ENCODE measurements at places on chromosomes 1 and 21.
A peak's percentile ranks its signal among the peaks of the same experiment; 100 is the strongest.

DNA sequence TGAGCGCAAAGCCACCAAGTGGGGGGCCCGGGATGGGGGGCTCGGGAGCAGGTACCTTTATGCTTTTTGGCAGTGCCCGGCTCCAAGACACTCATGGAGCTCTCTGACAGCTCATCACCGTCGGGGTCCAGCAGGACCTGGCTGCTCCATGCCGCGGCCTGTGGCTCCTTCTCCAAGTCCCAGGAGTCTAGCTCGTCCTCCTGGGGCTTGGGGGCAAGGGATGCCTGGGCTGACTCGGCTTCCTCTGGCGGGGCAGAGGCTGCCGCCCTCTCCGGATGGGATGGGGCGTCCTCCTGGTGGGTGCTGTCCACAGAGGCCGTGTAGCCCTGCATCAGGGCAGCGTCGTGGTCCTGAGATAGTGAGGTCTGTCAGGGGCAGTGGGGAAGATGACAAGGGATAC is 19.9 kb upstream of the PRDM15 start:
- DNase-seq, result no peak

DNA sequence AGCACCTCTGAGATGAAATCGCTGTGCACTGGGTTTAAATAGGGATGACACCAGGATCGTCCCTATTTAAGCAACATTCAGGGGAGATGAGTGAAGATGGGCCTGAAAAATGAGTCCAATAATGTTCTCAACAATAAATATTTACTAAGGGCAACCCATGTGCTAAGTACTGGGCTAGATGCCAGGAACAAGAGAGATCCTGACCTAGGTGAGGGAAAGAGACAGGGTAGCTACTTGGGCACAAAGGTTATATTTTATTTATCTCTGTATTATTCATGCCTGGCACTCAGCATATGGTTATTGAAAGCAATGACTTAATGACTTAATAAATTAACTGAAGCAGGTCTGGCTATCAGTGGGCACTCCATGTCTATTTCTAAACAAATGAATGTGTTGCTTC is 27.4 kb upstream of the AVPR1B start:
- DNase-seq, result no peak

DNA sequence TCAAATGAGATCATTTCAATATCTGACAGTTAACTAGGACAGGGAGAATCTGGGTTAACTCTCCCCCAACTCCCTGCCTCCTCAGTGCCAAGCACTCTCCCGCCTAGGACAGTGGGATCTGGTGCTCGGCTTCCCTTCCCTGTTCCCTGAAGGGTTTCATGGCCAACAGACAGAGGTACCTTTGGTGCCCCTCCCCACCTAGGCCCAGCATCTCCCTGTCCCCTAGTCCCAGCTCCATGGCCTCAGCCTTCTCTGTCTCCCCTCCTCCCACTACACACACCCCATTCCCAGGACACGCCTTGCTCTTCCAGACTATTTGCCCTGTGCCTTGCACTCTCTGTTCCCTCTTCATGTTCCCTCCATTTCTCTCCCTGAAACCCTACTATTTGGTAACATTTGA is 77.1 kb downstream of the CD247 start:
- no peak for DNase-seq

GRCh38 chr1:23594927-23595353 is 35.6 kb upstream of the ID3 start:
- DNase-seq, result no peak

- peak; percentile 64 for DNase-seq
Observed at GRCh38 chr1:14945132-14946010, 208.2 kb upstream of the TMEM51 start.

- DNase-seq, result no peak
Observed at GRCh38 chr1:228087771-228088251, 5.3 kb downstream of the ARF1 start.

- no peak for DNase-seq
Observed at GRCh38 chr1:69195136-69195535, 372.6 kb upstream of the LRRC7 start.

GRCh38 chr1:39230261-39231190 is 26.0 kb downstream of the MACF1 start:
- peak; percentile 7 for DNase-seq

DNA sequence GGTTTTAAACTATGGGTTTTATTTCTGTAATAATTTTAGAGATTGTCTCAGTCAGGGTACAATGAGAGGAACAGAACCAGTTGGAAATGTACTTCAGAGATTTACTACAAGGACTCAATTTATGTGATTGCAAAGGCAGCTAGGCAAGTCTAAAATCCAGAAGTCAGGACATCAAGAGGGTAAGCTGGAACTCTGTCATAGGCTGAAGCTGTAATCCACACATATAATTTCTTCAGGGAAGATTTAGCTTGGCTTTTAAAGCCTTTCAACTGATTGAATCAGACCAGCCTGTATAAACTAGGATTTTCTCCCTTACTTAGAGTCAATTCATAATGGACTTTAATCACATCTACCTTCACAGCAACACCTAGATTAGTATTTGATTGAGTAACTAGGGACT is 24.3 kb upstream of the LELP1 start:
- no peak for DNase-seq

GRCh38 chr1:219123036-219123435 is 50.6 kb upstream of the LYPLAL1 start:
- DNase-seq, result no peak

DNA sequence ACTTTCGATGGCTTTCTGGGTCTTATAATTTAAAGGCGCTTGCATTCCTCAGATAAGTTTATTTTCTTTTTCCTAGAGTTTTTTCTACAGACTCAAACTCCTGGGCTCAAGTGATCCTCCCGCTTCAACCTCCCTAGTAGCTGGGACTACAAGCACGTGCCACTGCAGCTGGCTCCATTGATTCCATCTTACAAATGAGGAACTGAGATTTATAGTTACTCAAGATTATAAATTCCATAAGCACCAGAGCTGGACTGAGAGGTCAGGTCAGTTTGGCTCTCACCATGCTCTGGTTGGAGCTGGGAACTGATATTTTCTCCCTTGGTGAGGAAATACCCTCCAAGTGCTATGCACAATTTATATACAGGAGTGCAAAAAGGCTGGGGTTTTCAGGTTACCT is 13.4 kb upstream of the PRPF38B start:
- no peak for DNase-seq

GRCh38 chr1:56179543-56179942 is 399.8 kb downstream of the PLPP3 start:
- no peak for DNase-seq

- no peak for DNase-seq
Observed at GRCh38 chr1:162944974-162945674, 84.1 kb upstream of the CCDC190 start.

DNA sequence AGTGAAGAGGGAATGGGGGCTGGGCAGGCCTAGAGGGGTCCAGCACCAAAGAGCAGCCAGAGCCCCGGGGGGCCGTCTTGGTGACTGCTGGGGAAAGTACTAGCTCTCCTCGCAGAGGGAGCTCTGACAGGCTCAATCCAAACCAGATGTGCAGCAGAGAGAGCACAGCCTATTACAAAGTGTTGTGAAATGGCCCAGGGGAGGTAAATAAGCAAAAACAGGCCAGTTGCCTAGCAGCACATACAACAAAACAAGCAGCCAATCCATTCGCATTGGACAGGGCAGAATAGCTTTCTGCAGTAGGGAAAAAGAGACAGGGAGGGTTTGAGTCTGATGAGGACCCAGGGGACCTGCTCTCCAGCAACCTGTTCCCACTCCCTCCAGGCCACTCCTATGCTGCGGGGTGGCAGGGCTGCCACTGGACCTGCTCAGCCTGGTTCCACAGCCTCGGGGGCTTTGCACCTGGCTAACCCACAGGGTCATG is 239.6 kb upstream of the FGGY start:
- DNase-seq, result peak; percentile 45

DNA sequence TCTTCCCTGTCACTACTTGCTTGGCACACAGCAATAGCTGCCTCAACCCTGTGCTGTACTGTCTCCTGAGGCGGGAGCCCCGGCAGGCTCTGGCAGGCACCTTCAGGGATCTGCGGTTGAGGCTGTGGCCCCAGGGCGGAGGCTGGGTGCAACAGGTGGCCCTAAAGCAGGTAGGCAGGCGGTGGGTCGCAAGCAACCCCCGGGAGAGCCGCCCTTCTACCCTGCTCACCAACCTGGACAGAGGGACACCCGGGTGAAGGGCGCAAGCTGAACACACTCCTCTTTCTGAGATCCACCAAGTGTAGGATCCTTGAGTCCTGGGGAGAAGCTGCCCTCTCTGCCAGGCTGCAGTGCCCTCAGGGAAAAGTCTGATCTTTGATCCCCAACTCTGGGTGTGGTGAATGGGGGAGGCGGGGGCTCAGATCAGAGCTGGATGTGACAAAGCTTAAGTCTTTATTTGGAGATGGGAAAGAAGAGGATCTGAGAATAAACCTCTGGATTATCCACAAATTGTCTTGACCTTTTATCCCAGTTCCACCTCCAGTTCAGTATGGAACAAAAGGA is 1.2 kb downstream of the RXFP4 start:
- no peak for DNase-seq

- DNase-seq, result no peak
Observed at GRCh38 chr1:230860617-230861384, 7.5 kb downstream of the C1orf198 start.

GRCh38 chr1:10280439-10281350 is 70.3 kb downstream of the KIF1B start:
- DNase-seq, result no peak

DNA sequence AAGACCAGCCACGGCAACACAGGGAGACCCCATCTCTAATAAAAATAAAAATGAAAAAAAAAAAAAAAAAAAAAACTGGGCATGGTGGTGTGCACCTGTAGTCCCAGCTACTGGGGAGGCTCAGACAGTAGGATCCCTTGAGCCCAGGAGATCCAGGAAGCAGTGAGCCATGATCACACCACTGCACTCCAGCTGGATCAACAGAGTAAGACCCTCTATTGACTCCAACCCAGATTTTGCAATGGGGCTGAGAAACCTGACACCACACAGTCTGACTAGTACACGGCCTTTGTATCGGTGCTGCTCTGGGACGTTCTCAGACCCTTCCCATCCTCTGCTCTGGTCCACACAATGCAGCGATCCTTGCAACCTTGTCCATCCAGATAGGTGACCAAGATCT is 31.8 kb downstream of the SPATA21 start:
- DNase-seq, result peak; percentile 16
